ENCODE measurements at places on chromosomes 7 and 10.

DNA sequence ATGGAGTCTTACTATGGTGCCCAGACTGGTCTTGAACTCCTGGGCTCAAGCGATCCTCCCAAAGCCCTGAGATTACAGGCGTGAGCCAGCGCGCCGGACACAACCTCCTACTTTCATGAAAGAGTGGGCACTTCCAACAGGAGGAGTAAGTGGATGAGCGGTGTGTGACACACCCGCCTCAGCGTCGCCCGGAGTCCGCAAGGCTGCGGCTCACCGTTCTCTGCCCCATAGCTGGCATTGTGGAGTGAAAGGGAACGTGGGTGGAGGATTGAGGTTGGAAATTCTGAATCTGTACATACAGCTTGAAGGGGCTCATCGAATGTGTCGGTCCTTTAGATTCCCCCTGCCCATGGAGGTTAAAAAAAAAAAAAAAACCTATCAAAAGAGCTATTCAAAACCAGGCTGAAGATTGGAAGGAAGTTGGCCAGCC is 524 bp upstream of the PRXL2A start:
- peak; percentile 47 for DNase-seq

DNA sequence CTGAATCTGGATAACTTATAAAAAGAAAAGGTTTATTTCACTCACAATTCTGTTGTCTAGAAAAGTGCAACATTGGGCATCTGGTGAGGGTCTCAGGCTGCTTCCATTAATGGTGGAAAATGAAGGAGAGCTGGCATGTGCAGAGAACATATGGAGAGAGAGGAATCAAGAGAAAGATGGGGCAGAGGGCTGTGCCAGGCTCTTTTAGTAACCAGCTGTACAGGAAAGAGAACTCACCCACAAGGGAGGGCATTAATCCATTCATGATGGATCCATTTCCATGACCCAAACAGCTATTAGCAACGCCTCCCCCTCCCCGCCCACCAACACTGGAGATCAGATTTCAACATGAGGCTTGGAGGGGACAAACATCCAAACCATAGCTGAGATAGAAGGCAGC is 61.7 kb upstream of the LYZL1 start:
- no peak for DNase-seq

- no peak for DNase-seq
These were observed 1127.3 kb upstream of the AUTS2 start for GRCh38 chr7:68470836-68471435.

DNA sequence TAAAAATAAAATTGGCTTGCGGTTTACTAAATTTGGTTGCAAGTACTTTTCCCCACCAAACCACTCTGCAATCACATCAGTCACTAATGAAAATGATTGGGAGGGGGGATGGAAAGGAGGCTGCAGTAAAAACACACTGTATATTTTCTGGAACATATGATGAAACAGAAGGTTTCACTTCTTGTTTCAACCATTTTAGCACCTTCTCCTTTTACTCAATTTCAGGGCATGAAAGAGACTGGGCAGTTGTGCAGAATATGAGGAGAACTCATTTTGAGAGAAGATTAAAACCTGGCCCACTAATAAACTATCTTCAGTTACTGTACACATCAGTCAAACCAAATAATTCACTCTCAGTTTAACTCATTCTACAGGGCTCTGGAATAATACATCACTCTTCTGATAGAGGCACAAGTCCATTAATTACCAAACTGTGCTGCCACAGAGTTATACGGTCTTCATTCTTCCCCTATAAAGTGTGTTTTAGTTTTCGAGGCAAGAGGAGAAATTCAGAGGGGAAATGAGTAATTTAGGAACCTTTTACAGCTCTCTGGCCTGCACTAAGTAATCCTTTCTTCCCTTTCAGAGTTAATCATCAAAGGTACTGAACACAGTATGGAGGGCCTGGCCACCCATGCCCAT is 25.5 kb downstream of the JAZF1 start:
- no peak for DNase-seq

DNA sequence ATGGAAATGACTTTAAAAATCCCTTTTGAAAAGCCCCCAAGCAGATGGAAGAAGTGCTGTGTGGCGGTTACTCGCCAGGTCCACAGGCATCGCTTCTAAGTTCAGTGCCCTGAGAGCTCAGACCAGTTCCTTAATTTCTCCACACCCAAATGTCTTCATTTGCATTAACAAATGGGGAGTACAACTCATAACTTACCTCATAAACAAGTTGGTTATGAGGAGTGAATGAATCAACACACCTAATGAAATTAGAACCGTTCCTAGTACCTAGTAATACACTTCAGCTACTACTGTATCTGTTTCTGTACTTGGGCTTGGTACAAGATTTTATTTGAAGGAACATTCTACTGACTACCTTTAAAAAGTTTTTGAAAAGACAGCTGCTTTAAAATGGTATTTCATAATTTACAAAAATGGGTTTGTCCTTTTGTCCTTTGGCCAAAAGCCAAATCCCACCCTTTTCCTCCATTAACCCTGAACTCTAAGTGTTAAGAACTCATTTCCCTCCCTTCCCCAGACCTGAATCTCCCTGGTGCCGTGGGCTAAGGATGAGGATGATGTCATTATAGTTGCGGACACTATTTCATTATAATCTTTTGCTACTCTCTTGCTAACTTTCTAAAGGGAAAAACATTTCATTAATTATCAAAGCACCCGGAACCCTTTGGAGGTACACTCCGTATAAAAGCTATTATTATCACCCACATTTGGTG is 221.5 kb upstream of the CELF2 start:
- DNase-seq: peak; percentile 6

DNA sequence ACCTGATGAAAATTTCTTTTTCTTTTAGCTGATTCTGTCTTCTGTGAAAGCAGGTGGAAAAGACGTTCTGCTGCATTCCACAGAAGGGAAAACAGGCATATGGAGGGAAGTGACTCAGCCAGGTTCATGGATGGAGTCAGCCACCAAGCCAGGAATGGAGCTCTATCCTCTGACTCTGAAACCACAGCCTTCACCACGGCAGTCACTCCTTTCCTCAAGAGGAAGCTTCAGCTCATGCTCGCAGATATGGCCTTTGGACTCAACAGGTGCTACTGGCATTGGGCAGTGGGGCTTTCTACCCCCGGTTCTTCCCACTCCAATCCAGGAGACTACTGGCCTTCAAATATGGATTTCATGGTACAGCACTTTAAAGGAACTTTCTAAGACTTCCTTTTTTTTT is 11.5 kb upstream of the PLAU start:
- no peak for DNase-seq

DNA sequence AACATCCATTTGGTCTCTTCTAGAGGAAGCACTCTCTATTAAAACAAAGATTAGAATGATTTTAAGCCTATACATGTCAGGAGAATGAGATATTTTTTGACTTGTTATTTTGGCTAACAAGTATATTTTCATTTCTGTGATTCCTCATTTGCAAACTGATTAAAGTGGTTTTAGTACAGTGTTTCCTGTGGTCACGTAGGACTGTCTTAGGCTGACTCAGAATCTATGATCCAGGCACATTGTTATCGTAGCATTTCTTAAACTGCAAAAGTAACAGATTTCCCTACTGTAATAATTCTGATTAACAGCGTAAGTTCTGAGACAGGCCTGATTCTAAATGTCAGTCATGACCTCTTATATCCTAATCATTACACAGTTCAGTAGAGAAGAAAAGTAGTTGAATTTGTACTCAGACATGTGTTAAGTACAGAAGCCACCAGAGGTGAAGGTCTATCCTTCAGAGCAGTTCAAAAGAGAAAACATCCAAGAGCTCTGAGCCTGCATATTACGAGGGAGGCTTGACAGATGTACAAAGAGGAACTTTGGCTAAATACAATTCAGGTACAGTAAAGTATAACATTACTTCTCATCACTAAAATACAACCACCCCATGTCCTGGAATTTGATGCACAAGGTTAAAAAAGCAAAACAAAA is 124.1 kb upstream of the TEX47 start:
- DNase-seq: no peak

DNA sequence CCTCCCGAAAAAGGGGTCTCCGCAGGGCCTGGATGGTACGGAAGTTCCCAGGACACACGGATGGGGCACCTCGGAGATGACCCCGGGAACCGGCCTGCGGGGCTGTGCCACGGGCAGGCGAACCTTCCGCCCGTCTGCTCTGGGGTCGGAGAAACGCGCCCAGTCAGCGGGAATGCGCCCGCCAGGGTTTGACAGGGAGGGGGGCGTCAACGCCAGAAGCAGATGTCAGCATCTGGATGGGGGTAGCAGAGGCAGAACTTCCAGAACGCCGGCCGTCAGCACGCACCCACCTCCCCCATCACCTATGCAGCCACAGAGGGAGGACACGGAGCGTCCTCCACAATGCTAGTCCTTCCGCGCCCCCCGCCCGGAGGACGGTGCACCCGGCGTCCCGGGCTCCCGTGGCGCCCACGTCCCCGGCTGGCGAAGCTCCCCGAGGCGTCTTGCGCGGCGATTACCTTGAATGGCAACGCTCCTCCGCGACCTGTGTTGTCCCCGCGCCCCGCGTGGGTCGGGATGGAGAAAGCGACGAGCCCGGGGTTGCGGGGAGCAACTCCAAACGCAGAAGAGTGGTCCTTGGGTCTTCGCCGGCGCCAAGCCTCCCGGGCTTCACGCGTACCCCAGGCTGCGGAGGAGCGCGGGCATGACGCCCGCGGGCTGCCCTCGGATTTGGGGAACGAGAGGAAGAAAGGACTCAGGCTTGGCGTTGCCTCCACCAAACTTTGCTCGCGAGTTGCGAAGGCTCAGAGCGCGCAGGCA is 561 bp downstream of the FGFR2 start:
- peak; percentile 51 for DNase-seq

- DNase-seq: peak; percentile 85
These were observed 21.0 kb upstream of the ABI1 start for GRCh38 chr10:26881600-26882331.

GRCh38 chr10:20976390-20976789 is 79.3 kb upstream of the NEBL start:
- DNase-seq: no peak

DNA sequence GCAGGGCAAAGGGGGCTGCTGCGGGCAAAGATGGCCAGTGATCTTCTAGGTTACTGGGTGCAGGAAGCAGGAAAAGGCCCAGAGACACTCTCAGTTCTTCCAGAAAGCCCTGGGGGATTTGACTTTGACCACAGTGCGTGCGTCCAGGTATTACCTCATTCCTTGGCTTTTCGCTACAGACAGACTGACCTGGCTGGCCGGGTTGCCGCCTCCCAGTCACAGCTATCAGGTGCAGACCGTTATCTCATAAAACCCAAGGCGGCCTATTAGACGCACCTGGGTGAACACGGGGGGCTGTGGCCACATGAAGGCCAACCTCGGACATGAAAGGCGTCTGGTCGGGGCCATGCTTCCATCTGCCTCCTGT is 80.3 kb downstream of the FOXL3 start:
- no peak for DNase-seq

- no peak for DNase-seq
These were observed 7.4 kb downstream of the APBB1IP start for GRCh38 chr10:26445411-26446031.

GRCh38 chr7:81484261-81484660 is 285.6 kb downstream of the HGF start:
- peak; percentile 71 for DNase-seq

DNA sequence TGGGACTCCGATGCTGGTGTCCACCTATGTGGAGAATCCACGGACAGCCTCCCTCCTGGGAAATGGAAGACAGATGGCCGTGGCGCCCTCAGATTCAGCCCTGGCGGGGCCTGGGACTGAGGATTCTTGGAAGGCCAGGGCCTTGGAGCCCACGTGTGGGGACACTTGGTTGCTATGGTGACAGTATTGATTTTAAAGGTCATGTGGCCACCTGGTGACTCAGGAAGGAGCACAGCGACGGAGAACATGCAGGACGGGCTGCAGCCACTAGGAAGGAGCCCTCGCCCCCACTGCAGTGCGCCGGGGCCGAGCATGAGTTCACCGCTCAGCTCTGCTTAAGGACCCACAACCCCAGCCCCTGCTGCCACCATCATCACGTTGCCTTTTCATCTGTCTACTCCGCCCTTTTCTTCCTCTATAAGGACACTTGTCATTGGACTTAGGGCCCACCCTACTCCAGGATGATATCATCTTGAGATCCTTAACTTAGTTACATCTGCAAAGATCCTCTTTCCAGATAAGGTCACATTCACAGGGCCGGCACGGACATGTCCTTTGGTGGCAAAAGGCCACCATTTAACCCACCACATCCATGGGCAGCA is 3.7 kb upstream of the STK32C start:
- DNase-seq: peak; percentile 84

GRCh38 chr7:1227814-1228544 is 4.7 kb upstream of the UNCX start:
- peak; percentile 92 for DNase-seq

DNA sequence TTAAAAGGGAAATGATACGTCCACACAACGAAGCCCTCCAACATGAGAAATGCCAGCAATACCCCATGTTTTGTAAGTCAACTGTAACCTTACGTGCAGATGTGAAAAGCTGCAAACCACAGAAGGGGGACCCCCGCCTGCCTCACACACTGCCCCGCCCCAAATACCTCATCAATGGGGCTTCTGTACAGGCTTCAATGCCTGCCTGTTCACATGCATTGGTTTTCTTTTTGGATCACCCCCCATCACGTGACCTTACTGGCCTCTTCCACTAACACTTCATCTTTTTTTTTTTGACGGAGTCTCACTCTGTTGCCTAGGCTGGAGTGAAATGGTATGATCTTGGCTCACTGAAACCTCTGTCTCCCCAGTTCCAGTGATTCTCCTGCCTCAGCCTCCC is 224.0 kb downstream of the TNS3 start:
- DNase-seq: no peak

DNA sequence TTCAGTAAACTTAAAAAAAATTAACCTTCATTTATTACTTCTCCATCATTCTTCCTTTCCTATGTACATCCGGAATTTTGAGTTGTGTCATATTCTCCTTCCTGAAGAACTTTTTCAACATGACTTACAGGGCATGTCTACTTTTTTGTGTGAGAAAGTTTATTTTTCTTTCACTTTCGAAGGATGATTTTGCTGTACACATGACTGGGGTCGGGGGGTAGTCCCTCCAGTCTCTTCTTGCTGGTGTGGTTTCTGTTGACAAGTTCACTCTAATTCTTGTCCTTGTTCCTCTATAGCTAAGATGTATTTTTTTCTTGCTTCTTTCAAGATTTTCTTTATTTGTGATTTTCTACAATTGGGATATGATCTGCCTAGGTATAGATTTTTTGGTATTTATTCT is 55.8 kb downstream of the INPP5A start:
- no peak for DNase-seq

DNA sequence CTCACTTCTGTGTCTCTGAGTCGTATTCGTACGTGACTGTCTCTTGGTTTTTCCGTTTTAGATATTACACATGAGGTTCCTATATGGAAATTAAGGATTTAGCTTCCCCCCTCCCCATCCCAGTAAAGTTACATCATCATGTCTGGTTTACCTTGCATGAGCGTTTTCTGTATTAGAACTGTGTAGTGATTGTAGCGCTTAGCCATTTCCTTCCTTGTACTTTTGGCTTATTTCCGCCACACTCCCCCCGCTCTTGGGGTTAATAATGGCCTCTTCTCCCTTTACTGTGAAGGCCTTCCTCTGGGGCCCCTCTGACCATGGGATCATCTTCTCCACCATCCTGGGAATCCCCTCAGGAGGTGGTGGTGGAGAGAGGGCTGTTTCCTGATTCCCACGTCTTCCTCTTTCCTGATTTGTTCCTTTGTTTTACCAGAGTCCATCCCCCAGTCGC is 27.2 kb upstream of the AP5Z1 start:
- no peak for DNase-seq

Data from GM23338 (cell line).